Activated CD4-positive, alpha-beta T cell treated with anti-CD3 and anti-CD28 coated beads for 36 hours (primary cell): ENCODE measurements at places on chromosomes 5 and 9.
A peak's percentile ranks its signal among the peaks of the same experiment; 100 is the strongest.

- DNase-seq, result no peak
These were observed 176.2 kb downstream of the IRX2 start for GRCh38 chr5:2575292-2575691.

GRCh38 chr5:19240170-19240569 is 747.8 kb downstream of the CDH18 start:
- DNase-seq, result no peak

GRCh38 chr5:131171276-131171810 is 599 bp downstream of the LYRM7 start:
- DNase-seq, result peak; percentile 57

- no peak for DNase-seq
These were observed 772.7 kb downstream of the BRINP1 start for GRCh38 chr9:118596374-118597015.

- DNase-seq, result no peak
These were observed 44.9 kb downstream of the C9 start for GRCh38 chr5:39319395-39319794.

DNA sequence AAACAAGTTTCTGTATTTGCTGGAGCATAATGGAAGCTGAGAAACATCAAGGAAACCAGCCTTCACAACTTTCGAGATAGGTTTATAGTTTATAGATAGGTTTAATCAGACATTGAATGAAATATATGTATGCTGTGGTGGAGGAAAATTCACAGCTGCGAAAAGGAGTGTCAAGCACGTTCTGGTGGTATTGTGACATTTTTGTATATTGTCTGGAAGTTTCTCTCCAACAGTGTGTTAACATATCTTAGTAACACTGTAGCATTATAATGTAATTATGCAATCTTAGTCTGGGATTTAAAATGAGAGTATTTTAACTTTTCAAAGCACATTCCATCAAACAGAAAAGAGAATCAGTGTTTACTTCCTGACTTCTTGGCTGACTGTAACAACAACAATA is 50.0 kb downstream of the FCHO2 start:
- DNase-seq, result no peak

DNA sequence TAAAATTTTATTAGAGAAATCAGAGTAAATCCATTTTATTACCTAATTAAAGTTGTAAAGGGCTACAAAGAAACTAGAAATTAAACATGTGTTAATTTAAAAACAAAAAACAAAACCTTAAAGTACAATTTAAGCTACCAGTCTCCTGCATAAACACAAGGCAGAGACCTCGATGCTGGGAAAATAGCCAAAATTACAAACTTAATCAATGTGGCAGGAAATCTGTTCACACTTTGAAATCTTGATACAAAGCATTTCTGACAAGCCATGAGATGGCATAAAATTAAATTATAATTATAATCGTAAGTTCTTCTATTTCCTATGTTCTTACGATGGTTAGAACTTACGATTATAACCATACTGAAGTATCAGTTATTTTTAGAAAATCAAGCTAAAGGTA is 158.0 kb upstream of the FREM1 start:
- no peak for DNase-seq

DNA sequence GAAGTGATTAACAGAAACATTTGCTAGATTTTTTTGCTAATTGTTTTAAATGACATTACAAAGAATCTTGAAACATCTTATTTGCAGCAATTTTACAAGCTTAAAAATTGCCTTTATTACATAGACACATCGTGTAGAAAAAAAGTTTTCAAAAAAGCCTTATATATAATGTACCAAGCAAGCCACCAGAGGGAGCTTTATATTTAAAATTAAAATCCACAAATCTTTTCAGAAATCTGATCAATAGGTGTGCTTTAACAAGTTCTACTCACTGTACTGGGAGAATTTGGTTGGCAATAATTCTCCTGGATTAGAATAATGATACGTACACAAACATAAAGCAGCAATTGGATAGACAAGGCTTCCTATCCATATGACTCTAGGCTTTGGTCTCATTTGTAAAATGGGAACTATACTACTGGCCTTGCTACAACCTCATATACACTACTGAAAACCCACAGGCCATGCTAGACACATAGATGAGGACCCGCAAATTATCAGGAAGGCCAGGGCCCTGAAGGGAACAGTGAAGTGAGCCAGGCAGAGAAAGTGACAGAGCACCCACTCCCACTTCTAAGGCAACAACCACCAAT is 4.8 kb downstream of the PSMB7 start:
- no peak for DNase-seq
